ENCODE measurements at places on chromosomes 3 and 15.

DNA sequence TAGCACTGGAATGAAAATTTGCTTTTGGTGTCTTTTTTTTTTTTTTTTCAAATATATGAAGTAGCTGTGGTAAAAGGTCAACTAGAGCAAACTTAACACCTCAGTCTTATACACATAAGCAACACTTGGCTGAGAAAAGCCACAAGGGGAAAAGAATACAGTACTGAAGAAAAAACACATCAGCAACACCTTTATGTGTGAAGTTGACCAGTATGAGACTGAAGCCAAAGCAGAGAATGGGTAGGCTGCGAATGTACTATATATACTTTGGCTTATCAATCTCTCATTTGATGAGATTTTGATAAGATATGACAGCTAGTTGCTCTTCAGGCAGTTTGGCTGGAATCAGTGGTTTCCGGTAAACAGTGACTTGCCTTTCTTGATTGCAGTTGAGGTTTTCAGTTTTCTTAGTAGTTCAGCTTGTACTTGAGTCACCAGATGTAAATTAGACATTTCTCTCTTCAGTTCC lies 22.0 kb upstream of the ZCWPW2 start:
- no peak for DNase-seq

- DNase-seq: no peak
Measured at GRCh38 chr3:104941785-104942184, 424.9 kb upstream of the ALCAM start.

- no peak for DNase-seq
Measured at GRCh38 chr15:91142946-91143345, 42.9 kb downstream of the SV2B start.

- DNase-seq: peak; percentile 26
Measured at GRCh38 chr15:76139368-76140073, 79.7 kb downstream of the TMEM266 start.

DNA sequence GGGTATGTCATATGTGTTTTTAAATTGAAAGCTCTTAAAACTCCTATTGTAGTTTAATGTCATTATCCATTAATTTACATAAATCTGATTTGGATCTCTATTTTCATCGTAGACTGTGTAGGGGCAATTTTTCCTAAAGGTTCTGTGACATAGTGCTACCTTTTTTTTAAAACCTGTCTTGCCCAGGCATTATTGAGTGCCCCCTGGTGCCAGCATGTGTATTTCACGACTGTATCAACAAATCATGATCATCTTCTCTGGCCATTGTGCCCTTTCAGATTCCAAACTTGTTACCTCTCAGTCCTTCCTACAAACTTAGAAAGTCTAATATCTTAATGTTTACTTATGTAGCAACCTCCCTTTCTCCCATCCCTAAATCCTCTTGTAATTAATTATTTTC lies 97.2 kb upstream of the FLNB start:
- no peak for DNase-seq

DNA sequence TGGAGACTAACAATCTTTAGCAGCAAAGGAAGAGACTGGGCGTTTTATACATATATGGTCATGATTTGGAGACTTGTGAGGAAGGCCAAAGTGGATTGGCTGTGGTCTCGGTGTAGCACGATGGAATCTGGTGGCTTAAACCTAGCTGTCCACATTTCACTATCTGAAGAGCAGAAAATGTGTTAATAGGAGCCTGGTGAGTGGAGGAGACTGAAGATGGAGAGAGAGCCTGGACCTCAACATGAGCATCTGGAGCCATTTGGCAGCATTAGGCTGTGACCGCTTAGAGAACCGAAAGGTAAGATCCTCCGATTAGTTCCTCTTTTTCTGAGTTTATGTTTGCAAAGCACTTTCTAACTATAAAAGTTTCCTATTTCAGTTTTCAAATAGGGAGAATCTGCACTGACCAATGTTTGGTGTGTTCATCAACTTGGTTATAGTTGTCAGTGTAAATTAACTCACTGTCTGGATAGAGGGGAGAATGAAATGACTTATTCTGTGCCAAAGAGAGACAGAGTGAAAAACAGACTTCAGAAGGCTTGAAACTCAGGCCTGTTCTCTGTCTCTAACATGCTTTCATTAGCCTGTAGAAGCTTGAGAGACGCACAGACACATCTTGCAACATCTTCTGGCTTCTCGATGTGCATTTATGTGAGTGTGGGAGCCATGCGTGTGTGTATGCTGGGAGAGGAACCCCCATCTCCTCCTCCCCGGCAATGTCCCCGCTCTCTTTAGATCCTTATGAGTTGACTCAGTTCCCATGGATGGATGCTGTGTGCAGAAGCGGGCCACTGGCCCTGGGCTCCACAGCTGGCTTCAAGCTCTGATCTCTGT lies 244.7 kb upstream of the TBL1XR1 start:
- no peak for DNase-seq

DNA sequence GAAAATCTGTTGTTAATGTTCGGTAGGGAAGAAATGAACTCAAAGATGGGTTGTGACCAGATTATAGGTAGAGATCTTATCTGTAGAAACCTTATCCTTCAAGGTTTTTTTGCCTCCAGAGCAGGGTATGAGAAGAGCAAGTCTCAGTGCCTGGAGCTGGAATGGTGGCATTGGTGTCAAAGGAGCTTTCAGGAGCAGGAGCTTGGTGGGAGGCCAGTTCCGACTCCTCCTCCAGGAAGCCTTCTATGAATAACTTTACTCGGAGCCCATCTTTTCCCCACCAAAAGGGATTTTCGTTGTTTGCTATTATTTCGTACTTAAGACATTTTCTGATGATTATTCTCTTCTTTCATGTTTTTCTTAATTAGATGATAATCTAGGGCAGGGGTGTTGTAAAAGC lies 91.8 kb downstream of the GHSR start:
- DNase-seq: no peak

- no peak for DNase-seq
Measured at GRCh38 chr3:146558781-146559180, 14.4 kb upstream of the PLSCR1 start.

GRCh38 chr15:88610701-88611231 lies 10.4 kb upstream of the AEN start:
- DNase-seq: no peak

DNA sequence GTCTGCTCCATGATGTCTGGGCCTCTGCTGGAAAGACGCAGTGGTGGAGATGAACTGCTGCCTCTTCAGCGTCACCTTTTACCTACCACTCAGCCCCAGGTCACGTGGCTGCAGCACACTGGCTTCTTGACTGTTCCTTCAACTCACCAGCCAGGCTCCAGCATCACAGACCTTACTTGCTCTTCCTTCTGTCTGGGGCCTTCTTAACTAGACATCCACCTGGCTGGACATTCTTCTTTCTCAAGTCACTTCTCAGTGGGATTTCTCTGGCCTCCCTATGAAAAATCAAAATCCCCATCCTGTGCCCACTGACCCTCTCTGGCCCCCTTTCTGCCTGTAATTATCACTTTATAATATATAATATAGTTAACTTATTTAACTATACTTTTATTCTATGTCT lies 29.7 kb upstream of the NSMCE3 start:
- no peak for DNase-seq

GRCh38 chr15:28881170-28881569 lies 4.6 kb upstream of the APBA2 start:
- DNase-seq: no peak

- DNase-seq: no peak
Measured at GRCh38 chr15:42069025-42069424, 25.3 kb downstream of the PLA2G4D start.

DNA sequence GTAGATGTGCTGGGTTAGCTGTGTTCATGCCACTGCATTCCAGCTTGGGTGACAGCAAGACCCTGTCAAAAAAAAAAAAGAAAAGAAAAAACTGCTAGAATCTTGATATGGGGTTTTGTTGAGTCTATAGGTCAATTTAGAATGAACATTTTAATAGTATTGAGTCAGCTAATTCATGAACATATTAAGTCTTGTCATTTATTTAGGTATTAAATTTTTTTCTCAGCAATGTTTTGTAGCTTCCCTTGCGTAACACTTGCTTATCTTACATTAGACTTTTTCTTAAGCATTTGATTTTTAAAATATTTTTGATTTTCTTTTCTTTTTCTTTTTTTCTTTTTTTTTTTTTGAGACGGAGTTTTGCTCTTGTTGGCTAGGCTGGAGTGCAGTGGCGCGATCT lies 60.7 kb upstream of the GOLGA6B start:
- DNase-seq: no peak
